Fibroblast of skin of left quadriceps (primary cell): ENCODE measurements at places on chromosomes 12 and 14.
A peak's percentile ranks its signal among the peaks of the same experiment; 100 is the strongest.

- DNase-seq = no peak
These were observed 24.2 kb downstream of the ZNF664 start for GRCh38 chr12:123997033-123997822.

GRCh38 chr12:68934392-68934791 lies 1.4 kb upstream of the CPM start:
- DNase-seq = no peak

GRCh38 chr12:111720457-111720856 lies 34.6 kb downstream of the ACAD10 start:
- no peak for DNase-seq

- DNase-seq = no peak
These were observed 13.5 kb upstream of the ASIC1 start for GRCh38 chr12:50043854-50044253.

GRCh38 chr14:51521764-51522163 lies 129.9 kb upstream of the FRMD6 start:
- DNase-seq = peak; percentile 91

- DNase-seq = no peak
These were observed 465.9 kb downstream of the BCAT1 start for GRCh38 chr12:24482882-24483604.

DNA sequence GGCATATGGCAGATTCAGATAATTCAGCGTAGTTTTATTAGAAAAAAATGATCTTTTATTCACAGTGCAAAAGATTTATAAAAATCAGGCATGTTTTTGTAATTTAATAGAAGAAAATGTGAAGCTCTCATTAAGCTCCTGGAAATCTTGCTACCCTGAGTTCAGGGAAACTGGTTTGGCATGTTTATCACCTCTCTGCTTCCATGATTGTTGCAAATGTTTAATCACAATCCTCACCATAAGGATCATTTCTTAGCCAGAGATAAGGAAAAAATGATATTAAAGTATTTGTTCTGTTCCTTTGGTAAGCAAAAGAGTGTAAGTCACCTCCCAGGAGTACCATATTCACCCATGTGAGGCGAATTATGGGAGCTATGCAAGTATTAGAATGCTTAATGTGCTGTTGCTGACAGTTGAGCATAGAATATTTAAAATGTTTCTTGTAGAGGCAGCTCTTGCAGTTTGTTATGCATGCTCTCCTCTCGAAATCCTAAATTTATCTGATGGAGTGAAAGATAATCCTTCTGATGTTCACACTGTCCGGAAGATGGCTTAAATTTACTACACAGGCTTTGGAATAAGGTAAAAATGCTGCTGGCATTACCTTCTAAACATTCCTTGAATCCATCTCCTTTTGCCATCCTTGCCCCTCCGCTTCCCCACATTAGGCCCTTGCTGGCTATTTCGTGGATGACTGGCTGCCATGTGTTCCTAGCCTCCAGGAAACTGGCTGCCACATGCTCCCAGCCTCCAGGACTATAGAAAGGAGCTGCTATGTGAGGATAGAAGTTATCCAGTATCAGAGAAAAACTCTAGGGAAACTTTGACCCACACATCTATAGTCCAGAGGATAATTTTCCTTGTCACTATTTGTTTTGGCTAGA lies 115.8 kb upstream of the CCDC198 start:
- no peak for DNase-seq

DNA sequence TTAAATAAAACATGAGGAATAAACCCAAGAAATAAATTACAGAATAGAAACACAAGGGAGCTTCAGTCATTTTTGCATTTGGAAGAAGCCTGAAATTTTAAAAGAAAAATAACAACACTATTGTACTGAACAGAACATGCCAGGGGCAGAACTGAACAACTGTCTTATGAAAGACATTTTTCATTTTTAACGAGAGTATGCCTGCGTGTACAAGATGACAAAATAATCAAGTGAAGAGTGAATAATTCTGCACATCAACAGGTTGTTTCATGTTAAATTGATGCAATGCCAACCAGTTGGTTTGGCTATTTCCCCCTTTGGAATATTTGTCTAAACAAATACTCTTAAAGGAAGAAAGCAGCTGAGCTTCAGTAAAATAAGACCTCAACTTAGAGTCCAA lies 103.3 kb upstream of the BTG1 start:
- DNase-seq = no peak

GRCh38 chr14:105220699-105221597 lies 27.4 kb upstream of the BTBD6 start:
- no peak for DNase-seq

DNA sequence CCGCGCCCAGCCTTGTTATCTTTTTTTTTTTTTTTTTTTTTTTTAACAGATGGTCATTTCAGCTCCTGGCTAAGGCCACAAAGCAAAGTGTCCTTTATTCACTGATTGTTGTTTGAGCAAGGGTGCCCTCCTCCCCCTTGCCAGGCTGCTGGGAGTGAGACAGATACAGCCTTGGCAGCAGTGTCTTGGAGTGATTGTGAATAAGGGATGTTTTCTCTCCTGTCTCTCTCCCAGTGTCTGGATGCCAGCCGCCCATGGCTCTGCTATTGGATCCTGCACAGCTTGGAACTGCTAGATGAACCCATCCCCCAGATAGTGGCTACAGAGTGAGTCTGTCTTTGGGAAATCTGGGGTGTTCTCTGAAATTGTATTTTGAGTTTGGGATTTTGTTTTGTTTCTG lies 28.7 kb downstream of the FNTB start:
- no peak for DNase-seq
